Stimulated activated CD4-positive, alpha-beta T cell treated with anti-CD3 and anti-CD28 coated beads, Interleukin-4, amount 100 ng/mL, for 1 hour (primary cell): ENCODE measurements at places on chromosomes 3 and 15.

- DNase-seq, result no peak
Observed at GRCh38 chr15:63458794-63459395, 45.5 kb upstream of the USP3 start.

- DNase-seq, result no peak
Observed at GRCh38 chr3:56375654-56376053, 92.6 kb downstream of the ERC2 start.

GRCh38 chr15:58770519-58770856 lies 614 bp upstream of the MINDY2 start:
- no peak for DNase-seq

GRCh38 chr15:28097656-28098359 lies 1.3 kb downstream of the OCA2 start:
- no peak for DNase-seq

- DNase-seq, result no peak
Observed at GRCh38 chr3:104745313-104745712, 621.4 kb upstream of the ALCAM start.

DNA sequence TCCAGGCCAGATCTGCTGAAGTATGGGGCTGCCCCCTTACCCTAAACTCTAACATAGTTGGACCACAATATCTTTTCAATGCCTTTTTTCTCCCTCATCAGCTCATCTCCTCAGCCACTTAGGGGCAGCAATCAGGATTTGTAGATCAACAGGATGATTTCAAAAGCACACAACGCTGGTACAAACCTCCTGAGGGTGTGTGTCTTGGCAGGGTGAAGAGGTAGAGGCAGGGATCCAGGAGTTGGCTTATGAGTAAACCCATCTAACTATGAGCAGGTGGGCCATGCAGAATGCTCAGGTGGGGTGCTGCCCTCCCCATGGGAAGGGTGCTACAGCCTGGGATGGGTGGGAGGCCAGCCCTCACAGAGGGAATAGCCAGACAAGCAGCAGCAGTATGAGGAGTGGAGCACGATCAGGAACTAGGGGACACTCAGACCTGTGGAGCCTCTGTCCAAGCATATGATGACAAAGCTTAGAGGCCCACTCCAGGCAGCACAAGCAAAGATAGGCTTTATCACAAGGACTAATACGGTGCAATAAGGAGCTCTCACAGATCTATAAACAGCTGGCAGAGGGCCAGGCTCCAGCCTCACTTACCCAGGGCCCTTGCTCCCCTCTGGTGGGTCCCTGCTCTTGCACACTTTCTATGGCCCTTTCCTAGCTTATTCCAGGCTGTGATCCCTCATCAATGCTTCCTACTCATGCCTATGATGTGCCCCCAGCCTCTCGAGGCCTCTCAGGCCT lies 32.2 kb downstream of the IL20RB start:
- no peak for DNase-seq

DNA sequence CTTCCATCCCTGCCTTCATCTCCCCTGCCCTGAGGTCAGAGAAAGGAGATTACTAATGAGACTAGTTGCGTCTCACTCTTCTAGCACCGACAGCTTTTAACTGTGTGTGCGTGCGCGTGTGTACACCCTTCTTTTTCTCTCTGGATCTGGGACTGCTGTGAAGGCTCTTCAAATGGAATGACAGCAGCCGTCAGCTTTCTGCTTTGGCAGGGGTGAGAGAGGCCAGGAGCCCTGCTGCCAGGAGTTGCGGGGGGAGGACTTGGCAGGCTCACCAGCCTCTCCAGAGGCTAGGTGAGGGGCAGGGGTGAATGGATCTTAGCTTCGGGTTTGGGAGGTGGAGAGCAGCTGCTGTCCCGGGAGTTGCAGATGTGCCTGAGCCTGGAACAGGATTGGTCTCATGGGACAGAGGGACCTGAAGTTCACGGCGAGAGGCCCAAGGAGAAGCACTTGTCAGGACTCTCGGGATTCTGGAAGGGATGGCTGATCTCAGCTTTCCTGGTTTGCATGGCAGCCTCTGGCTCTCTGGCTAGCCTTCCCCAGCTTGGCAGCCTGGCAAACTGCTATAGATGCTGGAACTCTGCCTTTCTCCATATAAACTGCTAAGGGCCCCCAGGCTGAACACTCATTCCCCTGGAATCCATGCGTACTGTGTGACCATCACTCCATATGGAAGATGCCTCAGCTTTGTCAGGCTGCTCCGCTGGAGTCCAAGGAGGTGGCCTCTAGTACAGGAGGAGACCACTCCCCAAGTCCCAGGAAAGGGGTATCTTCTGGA lies 16.6 kb downstream of the TEX264 start:
- no peak for DNase-seq

DNA sequence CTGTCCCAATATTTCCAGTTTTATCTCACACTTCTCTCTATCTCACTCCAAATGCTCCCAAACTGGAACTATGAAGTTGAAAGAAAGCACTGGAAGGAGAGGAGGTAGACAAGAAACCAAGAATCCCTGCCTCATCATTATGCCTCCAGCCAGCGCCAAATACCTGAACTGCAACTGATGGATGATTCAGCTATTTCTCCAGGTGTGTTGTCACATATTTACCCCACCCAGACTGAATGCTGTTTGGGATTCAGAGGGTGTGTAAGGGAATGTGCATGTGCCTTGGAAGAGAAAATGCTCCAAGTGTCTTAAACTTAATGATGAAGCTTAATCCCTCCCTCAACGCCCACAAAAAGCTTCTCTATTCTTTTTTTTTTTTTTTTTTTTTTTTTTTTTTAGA lies 269.5 kb upstream of the ATP11B start:
- DNase-seq, result no peak

DNA sequence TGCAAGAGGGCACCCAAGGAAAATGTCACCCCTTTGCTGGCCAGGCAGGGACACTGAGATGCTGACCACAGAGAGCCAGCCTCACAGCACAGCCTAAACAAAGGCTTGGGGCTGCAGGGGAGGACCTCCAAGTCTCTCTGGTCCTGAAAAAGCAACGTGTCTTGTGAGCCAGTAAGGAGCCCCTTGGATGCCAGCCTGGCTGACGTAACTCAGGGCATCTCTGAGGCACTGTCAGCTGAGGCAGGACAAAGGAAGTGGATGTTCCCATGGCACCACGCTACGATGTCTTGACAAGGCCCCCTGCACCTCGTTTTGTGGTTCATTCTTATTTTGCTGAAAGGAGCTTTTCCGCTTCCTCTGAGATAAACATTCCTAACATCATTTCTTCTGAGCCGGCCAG lies 160.7 kb downstream of the OR4M2 start:
- no peak for DNase-seq

DNA sequence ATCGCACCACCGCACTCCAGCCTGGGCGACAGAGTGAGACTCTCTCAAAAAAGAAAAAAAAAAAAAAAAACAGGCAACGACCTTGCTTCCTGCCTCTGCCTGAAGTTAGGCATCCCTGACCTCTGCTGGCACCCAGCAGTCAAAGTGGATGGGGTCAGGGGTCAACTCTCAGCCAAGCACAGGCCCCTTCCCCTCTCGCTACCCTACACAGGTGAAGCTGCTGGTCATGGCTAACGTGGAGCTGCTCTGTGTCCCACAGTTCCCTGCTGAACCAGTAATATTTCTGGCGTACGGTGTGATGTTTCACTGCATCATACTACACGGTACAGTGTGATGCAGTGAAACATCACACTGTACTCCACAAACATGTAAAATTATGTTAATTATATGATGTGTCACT lies 13.9 kb upstream of the FRG2C start:
- DNase-seq, result no peak

- no peak for DNase-seq
Observed at GRCh38 chr3:143427631-143428030, 308.1 kb downstream of the CHST2 start.

- DNase-seq, result no peak
Observed at GRCh38 chr3:54951405-54951804, 23.5 kb upstream of the LRTM1 start.
